ENCODE measurements at places on chromosomes 5 and 9. TPM values are rescaled to one million over a fixed set of nuclear protein-coding genes. Genes with fewer than 3 reads are reported as not detected.

The AK8 gene
- total RNA-seq = not detected

DNA sequence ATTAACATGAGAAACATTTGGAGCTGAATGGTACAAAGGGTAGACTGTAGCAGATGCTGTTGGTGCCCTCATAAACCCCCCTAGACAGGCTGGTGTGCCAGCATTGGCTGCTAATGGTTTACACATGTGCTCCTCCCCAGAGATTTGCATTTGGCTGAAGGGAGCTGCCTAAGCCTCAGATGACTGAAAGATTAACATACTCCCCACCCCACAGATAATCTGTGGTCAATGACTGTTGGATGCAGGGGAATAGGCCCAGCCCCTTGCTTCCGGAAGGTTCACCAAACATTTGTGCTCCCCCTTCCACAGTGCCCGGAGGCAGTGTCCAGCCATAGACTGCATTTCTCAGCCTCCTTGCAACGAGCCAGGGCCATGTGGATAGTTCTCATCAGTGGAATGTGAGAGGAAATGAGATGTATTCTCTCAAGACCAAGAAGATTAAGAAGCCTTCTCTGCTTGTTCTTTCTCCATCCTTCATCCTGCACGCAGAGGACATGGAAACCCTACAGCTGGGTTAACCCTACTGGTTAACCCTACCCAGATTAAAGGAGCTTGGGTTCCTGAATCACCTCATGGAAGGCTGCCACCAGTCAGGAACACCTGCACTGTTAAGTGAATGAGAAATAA lies 79.6 kb downstream of the PHAX start:
- no peaks in the 10 kb centered on the region for H3K36me3 ChIP-seq
- peaks cover 13% of the 10 kb centered on the region for H3K27me3 ChIP-seq
- no peak overlapping the region for H3K4me3 ChIP-seq

GRCh38 chr5:12284604-12285003 lies 380.4 kb upstream of the CTNND2 start:
- H3K4me3 ChIP-seq = no peak overlapping the region
- H3K27ac ChIP-seq = no peak overlapping the region
- no peaks in the 10 kb centered on the region for H3K4me1 ChIP-seq
- no peaks in the 10 kb centered on the region for H3K27me3 ChIP-seq

DNA sequence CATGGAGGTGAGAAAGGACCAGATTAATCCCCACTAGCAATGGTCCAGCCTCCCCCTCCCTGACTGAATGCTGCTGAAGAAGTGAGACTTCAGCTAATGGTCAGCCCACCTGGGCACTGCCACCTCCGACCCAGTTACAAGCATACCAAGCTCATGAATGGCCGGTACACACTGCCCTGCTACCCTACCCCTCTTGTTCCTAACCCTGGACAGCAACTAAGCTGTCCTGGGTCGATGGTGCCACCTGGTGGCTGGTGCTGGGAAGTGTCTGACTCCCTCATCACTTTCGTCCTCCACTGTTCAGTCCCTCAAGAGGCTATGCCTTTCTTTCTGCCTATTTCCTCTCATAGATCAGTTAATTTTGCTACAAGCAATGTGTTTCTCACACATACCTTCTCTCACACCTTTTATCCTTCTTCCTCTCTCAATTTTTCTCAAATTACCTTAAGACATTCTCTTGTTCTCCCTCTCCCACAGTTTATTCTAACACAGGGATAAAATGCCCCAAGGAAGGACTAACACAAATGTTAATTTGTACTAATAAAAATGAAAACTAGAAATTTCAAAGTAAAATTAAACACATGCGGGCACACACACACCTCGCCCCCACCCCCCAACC lies 42.4 kb downstream of the PAX5 start:
- H3K27ac ChIP-seq = no peak overlapping the region
- no peak for DNase-seq
- peaks cover 94% of the 10 kb centered on the region for H3K27me3 ChIP-seq

DNA sequence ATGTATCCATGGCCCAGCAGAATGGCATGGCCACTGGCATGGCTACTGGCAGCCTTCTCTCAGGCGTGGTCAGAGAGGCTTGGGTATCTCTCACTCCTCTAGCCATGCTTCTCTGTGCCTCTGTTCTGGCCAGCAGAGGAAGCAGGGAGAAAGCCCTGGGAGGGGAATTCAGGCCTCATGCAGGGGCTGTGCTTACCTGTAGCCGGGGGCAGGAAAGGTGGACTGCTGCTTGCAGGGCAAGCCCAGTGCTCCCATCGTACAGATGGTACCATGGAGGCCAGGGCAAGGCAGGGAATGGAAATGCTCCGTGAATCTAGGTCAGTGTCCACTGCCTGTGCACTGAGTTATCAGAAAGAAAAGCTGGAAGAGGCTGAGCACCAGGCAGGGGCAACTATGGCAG lies 2.7 kb downstream of the OR13J1 start:
- peaks cover 4% of the 10 kb centered on the region for H3K27me3 ChIP-seq
- no peaks in the 10 kb centered on the region for H3K4me1 ChIP-seq
- no peak overlapping the region for H3K4me3 ChIP-seq

DNA sequence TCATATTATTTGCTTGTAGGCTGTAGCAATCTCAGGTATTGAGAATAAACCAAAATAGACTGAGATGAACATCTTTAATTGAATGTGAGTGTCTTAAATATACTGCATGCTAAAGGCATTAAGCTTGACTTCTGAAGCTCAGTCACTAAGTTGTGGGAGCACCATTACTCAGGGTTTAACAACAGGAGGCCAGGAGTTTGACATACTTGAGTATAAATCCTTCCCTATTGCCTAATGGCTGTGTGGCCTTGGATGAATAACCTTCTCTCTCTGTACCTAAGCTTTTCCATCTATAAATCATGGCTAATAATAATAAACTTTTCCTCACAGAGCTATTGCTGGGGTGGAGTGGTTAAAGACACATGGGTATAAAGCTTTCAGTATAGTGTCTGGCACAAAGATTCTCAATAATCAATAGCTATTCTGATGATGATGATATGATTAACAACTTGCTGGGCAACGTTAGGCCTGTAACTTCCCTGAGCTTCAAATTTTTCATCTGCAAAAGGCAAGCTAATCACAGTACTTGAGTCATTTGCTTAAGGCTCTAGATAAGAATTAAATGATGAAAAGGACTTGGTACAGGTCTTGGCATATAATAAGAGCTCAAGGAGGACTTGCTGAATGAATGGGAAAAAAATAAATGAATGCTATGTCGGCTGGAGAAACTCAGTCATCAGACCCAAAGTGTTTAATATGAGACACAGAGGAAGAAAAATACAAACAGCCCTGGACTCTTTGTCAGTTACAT lies 174.0 kb upstream of the IL12B start:
- no peaks in the 10 kb centered on the region for H3K27me3 ChIP-seq
- no peaks in the 10 kb centered on the region for H3K36me3 ChIP-seq
- no peak for DNase-seq
- no peak overlapping the region for H3K4me3 ChIP-seq
